NCI-H1694 (cell line): ENCODE measurements at places on chromosomes 6 and 20.

DNA sequence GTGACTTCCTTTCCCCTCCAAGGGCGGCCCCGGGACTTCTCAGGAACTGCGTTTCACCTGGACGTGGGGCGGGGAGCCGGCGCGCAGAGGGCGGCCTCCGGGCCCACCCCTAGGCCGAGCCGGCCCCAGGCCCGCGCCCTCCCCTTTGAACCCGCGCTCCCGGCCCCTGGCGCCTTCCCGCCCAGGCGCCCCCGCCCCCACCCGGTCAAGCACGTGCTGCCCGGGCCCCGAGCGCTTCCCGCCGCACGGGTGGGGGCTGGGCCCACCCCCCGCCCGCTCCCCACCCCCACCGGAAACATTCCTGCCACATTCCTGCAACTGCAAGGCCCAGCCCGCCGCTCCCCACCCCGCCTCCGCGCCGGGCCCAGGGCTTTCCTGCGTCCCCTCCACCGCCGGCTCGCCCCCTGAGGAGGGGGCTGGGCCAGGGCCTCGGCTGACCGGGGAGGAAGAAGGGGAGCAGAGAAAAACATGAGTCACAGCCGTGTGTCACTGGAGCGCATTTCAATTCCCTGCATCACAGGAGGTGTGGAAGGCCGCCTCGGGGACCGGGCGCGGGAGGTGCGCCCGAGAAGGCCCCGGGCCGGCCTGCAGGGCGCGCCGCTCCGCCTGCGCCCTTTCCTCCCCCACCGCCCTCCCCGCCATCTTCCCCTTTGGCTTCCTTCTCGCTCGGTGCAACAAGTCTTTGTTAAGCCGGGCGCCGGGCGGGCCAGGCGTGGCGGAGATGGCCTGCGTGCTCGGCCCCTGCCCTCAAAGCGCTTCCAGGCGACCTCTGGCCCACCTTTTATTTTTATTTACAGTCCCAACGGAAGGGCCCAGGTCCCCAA lies 1.2 kb upstream of the HMGA1 start:
- DNase-seq = no peak

GRCh38 chr6:1242446-1242845 lies 69.5 kb upstream of the FOXQ1 start:
- DNase-seq = no peak

DNA sequence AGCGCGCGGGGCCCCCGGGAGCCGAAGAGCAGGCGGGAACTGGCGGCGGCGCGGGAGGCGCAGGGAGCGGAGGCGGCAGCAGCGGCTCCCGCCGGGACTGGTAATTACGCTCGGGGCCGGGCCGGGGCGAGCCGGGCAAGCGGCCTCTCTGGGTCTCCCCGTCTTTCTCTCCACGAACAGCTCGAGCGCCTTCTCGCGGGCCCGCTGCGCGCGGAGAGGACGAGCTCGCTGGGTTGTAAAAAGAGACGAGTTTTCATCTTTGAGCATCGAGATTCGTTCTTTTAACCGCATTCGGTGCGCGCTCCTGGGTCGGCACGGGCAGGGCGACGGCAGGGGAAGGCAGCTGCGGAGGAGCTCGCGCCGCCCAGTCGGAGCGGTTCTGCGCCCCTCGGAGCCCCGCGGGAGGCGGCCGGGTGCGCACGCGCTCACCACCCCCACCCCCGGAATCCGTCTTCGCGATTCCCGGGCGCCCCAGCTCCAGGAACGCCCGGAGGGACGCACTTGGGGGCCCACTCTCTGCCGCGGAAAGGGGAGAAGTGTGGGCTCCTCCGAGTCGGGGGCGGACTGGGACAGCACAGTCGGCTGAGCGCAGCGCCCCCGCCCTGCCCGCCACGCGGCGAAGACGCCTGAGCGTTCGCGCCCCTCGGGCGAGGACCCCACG lies 38.0 kb downstream of the YTHDF1 start:
- no peak for DNase-seq

DNA sequence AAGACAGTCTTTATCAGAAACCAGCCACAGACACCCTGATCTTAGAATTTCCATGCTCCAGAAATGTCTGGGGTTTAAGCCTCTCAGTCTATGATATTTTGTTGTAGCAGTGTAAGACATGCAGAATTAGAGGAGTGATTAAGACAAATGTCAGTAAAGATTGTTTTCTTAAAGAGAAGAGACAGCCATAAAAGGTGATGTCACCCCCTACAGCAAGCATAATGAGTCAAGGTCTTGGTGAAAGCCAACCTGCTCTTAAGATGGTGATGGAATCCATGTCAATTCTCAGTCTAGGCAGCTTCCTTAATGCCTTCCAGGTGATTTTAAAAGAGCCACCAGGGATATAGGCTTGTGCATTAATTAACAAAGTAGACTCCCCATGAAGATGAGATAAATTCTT lies 849.9 kb upstream of the EPHA7 start:
- no peak for DNase-seq

GRCh38 chr20:22916021-22916842 lies 118.9 kb upstream of the SSTR4 start:
- no peak for DNase-seq

- DNase-seq = no peak
Observed at GRCh38 chr6:2296781-2297180, 51.4 kb upstream of the GMDS start.

DNA sequence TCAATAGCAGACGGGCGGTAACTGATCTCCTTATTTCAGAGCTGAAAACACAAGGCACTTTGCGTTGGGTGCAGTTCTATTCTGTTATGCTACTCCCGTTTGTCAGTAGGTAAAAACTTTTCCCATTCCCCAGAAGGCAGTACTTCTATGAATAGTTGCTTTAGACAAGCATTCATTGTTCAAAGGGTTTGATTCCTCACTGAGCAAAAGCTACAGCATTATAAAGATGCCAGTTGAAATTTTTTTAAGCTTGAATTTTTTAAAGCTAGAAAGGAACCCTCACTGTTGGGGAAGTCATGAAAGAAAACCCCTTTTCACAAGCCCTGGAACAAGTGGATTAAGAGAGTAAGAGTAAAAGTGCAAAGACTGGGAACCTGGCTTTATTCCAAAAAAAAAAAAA lies 42.3 kb downstream of the FUT9 start:
- DNase-seq = no peak

DNA sequence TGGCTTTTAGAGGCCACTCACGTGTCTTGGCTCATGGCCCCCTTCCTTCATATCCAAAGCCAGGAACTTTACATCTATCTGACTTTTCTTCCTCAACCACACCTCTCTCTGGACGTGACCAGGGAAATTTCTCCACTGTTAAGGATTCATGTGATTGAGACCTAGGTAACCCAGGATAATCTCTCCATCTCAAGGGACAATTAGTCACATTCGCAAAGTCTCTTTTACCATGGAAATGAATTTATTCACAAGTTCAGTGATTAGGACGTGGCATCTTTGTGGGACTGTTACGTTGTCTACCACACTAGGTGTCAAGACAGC lies 227.5 kb upstream of the RAB32 start:
- no peak for DNase-seq

- DNase-seq = no peak
Observed at GRCh38 chr20:63844511-63844991, 13.5 kb upstream of the ZBTB46 start.

- no peak for DNase-seq
Observed at GRCh38 chr6:83270971-83271719, 78.0 kb downstream of the RWDD2A start.

DNA sequence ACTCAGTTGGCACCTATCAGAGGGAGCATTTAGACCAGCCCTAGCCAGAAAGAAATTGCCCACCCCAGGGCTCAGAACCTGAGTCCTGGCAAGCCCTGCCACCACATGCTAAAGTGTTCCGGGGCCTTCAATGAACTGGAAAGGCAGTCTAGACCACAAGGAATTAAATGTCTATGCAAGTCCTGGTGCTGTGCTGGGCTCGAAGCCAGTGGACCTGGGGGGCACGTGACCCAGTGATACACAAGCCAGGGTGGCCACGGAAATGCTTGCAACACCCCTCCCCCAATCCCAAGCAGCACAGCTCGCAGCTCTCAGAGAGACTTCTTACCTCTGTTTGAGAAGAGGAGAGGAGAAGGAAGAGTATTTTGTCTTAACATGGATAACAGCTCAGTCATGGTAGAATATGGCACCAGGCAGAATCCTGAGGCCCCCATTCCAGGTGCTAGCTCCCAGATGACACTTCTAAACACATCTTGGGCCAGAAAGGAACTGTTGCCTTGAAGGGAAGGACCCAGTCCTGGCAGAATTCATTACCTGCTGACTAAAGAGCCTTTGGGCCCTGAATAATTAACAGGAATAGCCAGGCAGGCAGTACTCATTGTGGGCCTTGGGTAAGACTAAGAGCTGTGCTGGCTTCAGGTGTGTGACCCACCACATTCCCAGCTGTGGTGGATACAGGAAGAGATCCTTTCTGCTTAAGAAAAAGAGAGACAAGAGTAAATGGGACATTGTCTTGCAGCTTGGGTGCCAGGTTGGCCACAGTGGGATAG lies 111.3 kb downstream of the BTBD9 start:
- DNase-seq = no peak

- no peak for DNase-seq
Observed at GRCh38 chr6:1335367-1336037, 23.6 kb downstream of the FOXQ1 start.

- no peak for DNase-seq
Observed at GRCh38 chr6:36519352-36519751, 27.9 kb downstream of the STK38 start.

DNA sequence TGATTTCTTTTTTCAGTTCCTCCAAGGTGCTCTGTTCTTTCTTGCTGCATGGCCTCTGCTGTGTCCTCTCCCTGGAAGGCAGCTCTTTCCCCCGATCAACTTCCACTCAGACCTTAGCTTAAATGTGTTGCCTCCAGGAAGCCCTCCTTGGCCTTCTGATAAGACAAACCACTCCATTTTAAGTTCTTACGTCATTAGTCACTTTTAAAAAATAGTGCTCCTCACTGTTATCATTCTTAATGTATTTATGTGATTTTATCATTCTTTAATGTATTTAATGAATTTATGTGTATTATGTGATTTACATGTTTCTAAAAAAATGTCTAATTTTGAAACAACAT lies 12.2 kb upstream of the MANBAL start:
- no peak for DNase-seq

GRCh38 chr6:110250838-110251237 lies 70.6 kb downstream of the CDC40 start:
- DNase-seq = no peak

DNA sequence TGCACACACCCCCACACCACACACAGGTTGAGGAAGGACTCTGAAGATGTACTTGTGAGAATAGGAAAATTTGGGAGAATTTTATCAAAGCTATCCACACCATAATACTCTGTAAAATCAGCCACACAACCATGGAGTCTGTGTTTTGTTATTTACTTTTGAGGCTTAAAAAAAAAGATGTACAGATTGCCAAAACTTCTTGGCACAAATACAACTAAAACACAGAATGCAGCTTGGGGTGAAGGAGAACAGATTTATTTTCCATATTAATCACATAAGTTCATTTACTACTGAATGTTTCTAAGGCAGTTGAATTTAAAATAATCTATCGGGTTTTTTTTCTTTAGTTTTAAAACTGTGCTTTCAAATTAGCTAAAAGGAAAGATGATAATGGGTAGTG lies 32.8 kb upstream of the KCNQ5 start:
- peak; percentile 2 for DNase-seq

DNA sequence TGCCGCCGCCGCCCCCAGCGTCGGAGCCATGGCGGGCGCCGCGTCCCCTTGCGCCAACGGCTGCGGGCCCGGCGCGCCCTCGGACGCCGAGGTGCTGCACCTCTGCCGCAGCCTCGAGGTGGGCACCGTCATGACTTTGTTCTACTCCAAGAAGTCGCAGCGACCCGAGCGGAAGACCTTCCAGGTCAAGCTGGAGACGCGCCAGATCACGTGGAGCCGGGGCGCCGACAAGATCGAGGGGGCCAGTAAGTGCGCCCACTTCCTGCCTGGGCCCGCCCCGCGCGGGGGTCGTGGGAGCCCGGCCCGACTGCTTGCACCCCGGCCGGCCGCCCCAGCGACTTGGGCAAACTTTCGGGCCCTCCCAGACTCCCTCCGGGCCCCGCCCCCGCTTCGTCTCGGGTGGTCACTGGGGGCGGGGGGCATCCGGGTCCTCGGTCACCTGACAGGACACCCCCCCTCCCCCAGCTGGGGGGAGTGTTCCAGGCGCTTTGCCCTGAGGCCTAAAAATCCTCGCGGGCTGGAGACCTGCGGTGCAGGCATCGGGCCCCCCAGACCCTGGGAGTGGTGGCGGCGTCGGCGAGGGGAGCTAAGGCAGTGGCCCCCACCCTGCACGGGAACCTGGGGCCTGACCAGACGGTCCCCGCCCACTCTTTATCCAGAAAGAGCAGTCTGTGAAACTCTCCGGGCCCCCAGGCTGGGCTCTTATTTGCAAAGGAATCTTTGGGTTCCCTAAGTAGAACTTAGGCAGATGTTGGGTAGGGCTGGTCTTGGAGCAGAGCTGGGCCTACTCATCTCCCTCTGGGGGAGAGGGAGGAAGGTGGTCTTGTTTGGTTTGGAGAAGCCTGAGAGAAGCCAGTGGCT lies 501 bp downstream of the PLCG1 start:
- DNase-seq = peak; percentile 6

- no peak for DNase-seq
Observed at GRCh38 chr6:27213544-27214125, 33.9 kb upstream of the PRSS16 start.

DNA sequence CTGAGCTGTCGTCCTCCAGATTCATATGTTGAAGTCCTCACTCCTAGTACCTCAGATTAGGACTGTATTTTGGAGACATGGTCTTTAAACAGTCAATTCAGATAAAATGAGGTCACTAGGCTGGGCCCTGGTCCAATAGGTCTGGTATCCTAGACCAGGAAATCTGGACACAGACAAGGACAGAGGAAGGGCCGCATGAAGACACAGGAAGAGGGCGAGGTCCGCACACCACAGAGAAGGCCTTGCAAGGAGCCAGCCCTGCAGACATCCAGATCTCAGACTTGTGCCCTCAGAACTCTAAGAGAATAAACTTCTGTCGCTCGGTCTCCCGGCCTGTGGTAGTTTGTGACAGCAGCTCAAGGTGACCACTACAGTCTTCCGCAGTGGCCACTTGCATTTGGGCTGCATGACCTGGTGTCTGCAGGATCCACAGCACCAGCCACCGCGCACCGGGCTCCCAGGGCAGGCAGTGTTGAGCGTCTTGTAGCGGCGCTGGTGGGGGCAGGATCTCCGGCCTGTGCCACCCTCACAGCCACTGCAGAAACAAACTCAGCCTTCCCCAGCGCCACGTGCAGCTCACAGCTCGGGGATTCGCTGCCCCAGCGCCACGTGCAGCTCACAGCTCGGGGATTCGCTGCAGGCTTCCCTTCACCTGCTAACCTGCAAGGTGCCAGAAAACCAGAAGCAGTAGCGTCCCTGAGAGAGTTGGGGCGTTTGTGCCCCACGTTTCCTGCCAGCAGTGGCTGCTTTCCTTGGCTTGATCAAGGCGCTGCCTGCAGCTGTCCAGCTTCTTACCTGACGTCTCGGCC lies 6.0 kb upstream of the RBM38 start:
- DNase-seq = no peak
